Mesendoderm (in vitro differentiated cells): ENCODE measurements at places on chromosomes 2 and 18.

DNA sequence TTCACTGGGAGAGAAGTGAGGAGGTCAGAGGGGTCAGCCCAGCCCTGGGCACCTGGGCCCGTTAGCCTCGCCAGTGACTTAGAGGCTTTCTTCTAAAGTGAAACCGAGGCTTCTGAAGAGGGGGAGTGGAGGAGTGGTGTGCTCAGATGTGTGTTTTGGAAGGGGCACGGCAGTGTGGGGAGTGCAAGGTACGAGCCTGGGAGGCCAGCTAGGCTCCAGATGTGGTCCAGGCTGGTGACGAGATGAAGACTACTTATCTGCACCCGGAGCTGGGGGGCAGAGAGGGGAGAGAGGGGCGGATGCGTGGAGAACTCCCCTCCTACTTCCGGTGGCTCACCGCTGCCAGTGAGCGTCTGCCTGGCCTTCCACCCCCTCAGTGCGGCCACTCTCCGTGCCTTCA lies 371.3 kb upstream of the HS6ST1 start:
- DNase-seq = no peak

DNA sequence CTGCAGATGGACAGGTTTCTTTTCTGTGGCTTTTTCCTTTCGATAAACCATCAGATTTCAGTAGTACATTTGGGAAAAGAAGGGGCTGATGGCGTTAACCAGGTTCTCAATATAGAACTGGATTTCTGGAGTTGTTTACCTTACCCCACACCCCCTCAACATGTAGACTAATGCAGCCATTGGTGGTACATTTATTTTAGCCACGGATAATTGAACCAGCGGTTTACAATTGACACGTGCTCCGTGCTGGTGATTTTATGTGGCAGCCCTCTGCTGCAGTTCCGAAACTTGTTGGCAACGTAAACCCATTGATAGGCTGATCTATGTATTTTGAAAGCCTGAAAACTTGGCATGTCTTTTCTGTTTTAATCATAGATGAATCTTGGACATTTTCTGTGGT lies 5.4 kb downstream of the SOX11 start:
- peak; percentile 9 for DNase-seq

DNA sequence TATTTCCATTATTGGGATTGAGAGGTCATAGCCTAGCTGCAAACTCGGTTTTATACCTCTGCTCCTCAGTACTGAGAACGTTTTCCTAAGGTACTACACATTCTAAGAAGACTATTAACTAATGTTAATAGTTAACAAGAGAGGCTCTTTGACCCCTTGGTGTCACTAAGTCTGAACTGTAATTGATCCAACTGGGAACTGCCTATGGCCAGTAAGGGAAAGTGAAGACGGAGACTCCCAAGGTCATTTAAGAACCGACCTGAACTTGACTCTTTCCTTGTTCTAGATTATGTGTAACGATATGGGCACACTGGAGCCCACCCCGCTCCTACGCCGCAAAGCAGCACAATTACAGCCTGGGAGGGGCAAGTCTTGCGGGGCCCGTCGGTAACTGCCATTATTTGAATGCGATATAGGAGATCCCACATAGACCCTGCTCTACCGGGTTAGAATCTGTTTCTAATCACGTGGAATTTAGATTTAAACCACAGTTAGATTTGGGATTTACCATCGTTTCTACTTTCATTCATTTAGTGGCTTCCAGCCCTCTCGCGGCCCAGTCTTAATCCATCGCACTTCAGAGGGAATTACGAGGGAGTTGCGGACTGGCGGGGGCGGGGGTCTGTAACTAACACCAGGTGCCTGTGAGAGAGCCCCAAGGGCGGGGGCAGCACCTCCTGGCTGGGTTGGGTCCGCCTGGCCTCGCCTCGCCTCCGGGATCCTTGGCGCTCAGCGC lies 84.1 kb upstream of the EPB41L3 start:
- DNase-seq = no peak

- peak; percentile 71 for DNase-seq
Observed at GRCh38 chr2:317501-318424, 29.9 kb upstream of the ALKAL2 start.

DNA sequence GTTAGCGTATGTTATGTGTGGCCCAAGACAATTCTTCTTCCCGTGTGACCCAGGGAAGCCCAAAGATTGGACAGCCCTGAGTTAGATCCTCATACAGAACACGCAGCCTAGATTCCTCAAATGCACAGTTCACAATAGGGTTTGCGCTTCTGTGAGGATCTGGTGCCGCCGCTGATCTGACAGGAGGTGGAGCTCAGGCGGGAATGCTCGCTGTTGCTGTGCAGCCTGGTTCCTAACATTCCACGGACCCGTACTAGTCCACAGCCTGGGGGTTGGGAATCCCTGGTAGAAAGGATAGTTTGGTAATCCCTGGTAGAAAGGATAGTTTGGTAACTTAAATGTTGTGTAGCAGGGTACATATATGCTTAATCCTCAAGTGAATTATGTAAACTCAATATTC lies 27.0 kb downstream of the MAPRE3 start:
- no peak for DNase-seq

DNA sequence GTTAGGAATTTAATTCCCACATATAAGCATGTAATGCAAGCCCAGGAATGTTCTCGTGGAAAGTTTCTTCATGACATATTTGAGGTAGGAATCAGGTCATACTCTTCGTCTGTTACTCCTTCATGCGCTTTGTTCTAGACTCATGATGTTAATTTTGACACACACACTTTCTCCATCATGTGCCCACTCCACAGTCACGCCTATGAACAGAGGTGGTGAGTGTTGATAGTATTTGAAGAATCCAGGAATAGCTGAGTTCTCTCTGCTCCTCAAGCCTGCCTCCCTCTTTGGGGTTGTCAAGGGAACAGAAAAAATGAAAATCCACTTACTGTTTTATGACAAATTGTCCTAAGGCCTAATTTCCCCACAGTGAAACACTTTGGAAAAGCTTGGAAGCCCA lies 117.3 kb upstream of the SERPINE2 start:
- DNase-seq = no peak

DNA sequence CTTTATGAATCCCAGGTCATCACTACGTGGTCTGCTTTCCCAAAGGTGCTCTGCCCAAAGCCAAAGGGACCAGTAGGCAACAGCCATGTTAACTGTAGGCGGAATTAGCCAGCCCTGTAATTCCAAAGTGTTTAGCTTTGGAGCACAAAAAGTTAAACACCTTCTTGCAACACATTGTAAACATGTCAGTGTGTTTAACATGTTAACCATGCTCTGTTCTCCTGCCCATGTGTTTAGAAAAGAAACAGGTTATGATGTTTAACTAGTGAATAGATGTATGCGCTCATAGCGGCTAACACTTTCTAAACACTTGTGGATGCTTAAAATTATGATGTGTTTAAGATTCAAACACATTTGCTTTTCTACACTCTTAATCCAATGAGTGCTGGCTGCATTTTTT lies 292.4 kb downstream of the SRBD1 start:
- no peak for DNase-seq

DNA sequence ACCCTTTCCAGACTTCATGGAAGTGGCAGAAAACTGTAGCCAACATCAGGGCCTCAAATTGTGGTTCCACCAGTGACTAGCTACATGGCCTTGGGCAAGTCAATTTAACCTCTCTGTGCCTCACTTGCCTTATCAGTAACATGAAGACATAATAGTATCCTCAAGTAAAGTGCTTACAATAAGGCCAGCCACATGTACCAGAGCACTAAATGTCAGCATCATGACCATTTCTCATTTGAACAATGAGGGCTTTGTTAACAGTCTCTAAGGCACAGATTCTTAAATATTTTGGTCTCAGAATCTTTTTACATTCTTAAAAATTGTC lies 5.8 kb upstream of the KCMF1 start:
- DNase-seq = no peak

DNA sequence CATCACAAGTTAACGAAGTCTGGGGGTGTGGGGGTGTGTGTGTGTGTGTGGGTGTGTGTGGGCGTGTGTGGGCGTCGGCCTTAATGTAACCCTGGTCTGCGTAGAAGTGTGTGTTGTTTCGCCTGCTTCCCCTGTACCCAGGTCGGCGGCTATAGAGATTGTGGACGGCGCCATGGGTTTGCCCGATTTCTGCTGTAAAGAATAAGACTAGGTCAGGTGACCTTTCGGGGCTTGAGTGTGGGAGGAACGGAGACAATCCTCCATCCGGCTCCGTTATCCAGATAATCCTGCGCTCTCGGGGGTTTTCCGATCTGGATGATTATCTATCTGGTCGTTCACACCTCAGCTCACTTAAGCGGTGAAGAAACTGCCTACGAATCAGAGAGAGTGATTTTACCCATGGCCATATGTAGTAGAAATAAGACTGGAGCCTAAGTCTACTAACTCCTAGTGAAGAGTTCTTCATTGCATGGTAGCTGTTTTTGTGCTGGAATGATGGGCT lies 543 bp downstream of the HADHB start:
- peak; percentile 81 for DNase-seq

DNA sequence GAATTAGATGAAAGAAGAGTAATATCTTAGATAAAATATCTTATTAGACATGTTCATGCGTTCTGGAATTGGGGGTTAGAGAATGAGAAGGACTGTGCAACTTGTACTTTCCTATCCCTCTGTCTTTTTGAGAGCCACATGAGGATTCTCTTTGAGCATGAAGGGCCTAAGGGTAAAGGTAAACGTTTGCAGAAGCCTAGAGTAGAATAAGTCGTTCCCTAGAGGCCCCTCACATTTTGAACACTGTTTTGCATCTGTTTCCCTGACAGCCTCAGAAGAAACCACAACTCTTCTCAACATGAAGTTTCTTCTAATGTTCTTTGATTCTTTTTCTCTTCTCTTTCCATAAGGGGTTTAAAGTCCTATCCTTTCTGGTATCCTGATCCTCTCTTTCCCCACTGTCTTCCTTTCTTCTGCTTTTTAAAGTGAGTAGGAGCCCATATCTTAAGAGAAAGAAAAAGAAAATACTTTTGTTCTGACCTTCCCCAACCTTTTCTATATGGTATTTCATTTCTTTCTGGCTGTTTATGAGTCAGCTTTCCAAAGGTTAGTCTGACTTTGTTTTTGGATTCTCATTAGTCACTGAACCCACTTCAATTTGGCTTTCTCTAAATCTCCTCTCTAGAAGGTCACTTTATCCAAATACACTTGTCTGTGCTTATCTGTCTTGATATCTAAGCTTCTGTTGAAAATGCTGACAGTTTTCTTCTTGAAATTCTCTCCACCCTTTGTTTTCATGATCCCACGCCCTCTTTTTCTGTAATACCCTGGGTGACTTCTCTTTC lies 34.8 kb downstream of the PPP1R1C start:
- DNase-seq = no peak

DNA sequence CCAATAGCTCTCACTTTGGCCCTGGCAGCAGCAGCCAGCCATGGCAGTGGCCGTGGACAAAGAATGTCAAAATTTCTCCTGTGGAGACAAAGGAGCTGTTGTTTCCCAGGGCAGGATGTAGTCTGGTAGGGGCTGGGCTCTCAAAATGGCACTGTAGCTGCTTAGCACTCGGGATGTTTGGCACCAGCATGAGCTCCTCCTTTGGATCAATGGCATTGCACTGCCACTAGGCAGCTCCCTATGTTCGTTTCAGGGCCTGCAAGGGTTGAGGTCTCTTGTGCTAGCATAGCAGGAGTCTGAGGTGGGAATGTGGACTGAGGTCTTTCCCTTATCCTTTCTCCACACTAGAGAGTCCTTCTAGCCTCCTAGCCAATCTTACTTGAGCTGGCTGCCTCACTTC lies 948.8 kb upstream of the FAM98A start:
- DNase-seq = peak; percentile 21

DNA sequence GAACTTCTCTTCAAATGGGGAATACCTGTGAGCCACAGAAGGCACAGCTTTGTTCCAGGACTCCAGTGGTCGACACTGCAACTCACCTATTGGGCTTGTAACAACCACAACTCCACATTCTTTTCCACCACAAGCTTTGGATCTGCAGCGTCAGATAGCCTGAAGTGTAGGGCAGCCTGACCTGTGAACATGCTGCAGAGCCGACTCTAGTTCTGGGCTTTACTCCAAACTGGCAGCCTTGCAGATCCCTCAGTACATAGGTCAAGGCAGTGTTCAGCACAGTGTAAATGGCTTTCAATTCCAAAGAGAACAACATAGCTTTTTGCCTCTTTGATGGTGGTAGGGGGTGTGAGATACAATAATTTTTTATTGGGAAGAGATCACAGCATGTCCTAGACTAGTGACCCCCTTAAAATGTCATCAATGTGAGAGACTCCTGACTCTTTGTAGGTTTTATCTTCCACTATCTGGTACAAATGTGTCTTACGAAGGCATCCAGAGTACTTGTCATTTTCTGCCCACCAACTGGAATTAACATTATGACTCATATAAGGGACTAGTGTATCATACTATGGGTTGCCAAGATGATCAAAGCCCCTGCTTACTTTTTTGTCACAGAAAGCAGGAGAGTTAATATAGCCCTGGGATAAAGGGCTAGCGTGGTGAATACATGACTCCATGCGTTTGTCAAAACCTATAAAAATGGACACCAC lies 149.8 kb downstream of the COPS8 start:
- no peak for DNase-seq

- DNase-seq = no peak
Observed at GRCh38 chr2:170454471-170455372, 260.4 kb upstream of the SP5 start.

- peak; percentile 70 for DNase-seq
Observed at GRCh38 chr18:23856466-23857163, 157.9 kb upstream of the TTC39C start.

GRCh38 chr2:529424-529823 lies 147.8 kb downstream of the TMEM18 start:
- DNase-seq = peak; percentile 82

- no peak for DNase-seq
Observed at GRCh38 chr2:60480089-60480773, 73.2 kb downstream of the BCL11A start.

- DNase-seq = peak; percentile 61
Observed at GRCh38 chr2:150133623-150134022, 353.8 kb downstream of the RND3 start.

GRCh38 chr2:144516981-144517865 lies 2.7 kb downstream of the ZEB2 start:
- DNase-seq = peak; percentile 66

- no peak for DNase-seq
Observed at GRCh38 chr2:105882341-105882740, 137.6 kb downstream of the NCK2 start.

DNA sequence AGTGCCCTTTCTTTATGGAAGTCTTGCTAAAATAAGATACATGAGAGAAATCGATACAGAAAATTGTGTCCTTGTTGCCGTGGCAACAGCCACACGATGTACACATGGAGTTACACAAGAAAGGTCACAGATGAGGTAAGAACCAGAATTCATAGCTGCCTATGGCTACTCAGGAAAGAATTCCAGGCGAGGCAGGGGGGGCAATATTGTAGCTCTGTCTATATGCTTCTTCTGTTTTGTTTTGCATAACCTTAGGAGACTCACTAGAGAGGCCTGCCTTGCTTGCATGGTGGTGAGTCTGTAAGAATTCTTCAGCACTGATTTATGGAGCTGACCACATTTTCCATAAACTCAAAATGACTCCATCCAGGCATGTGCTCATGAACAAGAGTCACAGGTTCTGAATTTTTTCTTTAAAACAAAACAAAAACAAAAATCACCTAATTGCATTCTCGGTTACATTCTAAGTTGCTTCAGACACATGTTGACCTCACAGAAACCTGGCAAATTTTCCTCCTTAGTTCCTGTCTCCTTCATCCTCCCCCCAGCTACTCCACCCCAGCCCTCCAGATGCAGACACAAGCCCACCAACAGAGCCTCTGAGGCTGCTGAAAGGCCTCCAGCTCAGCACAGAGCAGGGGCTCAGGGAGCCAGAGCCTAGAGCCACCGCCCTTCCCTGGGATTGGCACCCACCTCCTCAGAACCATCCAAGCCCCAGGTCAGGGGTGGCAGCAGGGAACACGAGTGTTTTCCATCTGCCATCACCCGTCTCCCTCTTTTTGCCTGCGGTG lies 183.5 kb downstream of the ANTXR1 start:
- peak; percentile 57 for DNase-seq
